ENCODE measurements at places on chromosomes 11 and 22. TPM values are rescaled to one million over a fixed set of nuclear protein-coding genes. Genes with fewer than 3 reads are reported as not detected.

The ALX4 gene
- 1.0 TPM for total RNA-seq

The FZD4 gene
- 31.2 TPM for total RNA-seq

The RFPL3 gene
- total RNA-seq, result 3.6 TPM

The KRTAP5-7 gene
- 0.94 TPM for total RNA-seq

The NXPE1 gene
- total RNA-seq, result 1.5 TPM

The TSPAN18 gene
- total RNA-seq, result 5.0 TPM

The PLAAT5 gene
- 92.8 TPM for total RNA-seq

The CYTH4 gene
- total RNA-seq, result 7.2 TPM

The SCUBE2 gene
- 3.5 TPM for total RNA-seq

The APOL4 gene
- 0.55 TPM for total RNA-seq

The FGF3 gene
- total RNA-seq, result not detected

The ISX gene
- not detected for total RNA-seq

The IGSF9B gene
- 71.9 TPM for total RNA-seq

The TESMIN gene
- 72.2 TPM for total RNA-seq

The CCS gene
- 70.7 TPM for total RNA-seq

The PGA4 gene
- 0.56 TPM for total RNA-seq

The PHLDA2 gene
- total RNA-seq, result 2.2 TPM

The SLC29A2 gene
- total RNA-seq, result 1.6 TPM

The UBQLN3 gene
- total RNA-seq, result 283 TPM

The POU2AF2 gene
- total RNA-seq, result 2.5 TPM

The RAC2 gene
- 10.7 TPM for total RNA-seq

The CHST1 gene
- total RNA-seq, result 10.6 TPM

Data from testis (tissue), 5 donors.